ENCODE measurements at places on chromosomes 2 and 18.

DNA sequence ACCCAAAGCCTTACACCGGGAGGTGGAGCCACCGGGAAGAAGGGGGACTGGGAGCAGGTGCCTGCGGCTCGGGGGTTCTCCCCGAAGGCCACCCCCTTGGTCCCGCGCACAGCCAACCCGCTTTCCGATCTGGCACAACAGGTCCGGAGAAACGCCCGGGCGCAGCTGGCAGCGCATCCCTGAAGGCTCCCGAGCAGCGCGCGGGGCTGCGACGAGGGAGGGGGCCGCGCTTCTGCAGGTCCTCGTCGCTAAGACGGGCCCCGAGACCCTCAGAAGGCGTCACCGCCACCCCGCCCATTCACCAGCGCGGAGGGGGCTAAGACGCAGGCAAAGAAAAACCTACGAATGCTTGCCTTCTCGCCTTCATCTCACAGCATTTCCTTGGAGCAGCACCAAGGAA, 1.8 kb downstream of the CBLN2 start:
- DNase-seq, result no peak

DNA sequence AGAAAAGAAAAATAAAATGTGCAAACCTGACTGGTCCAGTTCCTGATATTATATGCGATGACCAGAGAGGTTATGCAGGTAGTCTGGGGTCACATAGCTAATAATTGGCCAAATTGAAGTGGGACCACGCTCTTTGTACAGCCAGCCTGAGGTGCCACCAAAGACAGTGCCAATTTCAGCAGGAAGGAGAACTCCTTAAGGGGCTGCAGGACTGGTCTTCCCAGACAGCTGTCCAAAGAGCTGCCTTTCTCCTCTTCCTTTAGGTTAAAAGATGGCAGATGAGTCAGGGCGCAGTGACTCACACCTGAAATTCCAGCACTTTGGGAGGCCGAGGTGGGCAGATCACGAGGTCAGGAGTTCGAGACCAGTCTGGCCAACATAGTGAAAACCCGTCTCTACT, 95.5 kb downstream of the ACKR3 start:
- DNase-seq, result no peak

DNA sequence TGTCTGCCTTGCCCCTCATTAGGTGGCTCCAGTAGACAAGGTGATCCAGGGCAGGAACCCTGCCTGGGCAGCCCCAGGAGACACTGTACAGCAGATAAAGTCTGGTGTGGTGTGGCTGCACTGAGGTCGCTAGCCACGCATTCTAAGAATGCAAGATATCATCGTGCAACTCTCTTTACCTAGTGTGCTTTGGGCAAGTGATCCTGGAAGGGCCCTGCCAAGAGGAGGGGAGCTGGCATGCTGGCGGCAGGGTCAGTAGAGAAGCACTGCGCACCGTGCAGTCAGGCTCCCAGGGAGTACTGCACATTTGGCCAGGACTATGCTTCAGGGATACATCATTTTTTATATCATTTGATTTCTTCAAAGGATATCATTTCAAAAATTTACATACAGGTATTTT, 195.3 kb upstream of the SMAD2 start:
- DNase-seq, result no peak

DNA sequence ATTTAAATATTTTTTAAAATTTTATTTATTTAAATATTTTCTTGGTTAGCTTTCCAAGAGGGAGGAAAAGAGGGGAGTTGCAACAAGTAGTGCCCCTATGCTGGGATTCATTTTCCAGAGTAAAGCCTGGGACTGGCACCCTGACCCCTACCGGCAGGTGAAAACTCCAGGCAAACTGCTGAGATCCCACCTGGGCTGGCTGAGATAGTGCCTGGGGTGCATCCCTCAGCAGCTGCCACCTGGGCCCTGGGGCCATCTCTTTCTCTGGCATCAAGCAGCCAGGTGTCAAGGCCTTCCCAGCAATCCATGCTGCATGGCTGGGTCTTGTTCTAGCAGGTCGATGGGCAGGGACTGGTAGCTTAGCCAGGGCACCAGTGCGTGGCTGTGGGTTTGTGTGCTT, 6.6 kb downstream of the SIX2 start:
- DNase-seq, result no peak

GRCh38 chr2:27225526-27225925, 8.4 kb downstream of the CAD start:
- no peak for DNase-seq

DNA sequence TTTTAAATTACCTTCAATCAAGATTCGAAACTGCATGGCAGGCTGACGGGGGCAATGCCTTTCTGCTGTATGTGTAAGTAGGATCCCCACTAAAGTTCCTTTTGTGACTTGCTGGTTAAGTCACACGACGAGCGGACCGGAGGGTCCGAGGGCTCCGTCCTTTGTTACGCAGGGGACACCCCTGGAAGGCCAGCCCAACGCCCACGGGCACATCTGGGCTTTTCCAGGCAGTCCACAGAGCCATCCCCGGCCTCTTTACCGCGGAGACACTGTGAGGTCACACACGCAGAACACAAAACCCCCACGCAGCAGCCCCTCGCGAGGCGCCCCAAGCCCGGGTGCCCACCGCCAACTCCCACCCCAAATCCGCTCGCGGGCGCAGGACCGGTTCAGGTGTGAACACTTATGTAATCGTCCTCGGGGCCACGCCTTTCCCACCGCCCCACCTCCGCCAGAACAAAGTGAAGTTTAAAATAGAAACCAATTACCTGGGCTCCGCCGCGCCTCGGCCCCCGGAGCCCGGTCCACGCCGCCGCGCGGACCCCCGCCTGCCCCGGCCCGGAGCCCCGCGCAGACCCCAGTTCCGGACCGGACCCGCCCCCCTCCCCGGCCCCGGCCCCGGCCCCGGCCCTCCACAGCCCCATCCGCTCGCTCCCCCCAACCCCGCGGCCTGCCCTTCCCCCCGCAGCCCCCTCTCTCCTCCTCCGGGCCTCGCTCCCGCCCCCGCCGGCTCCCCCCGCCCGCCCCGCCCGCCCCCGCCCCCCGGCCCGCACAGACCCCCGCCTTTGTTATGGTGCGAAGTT, 4.2 kb downstream of the ZNF516 start:
- no peak for DNase-seq

GRCh38 chr2:226020176-226020575, 620.7 kb downstream of the NYAP2 start:
- DNase-seq, result no peak

- no peak for DNase-seq
Measured at GRCh38 chr2:184654945-184655344, 56.6 kb downstream of the ZNF804A start.

- no peak for DNase-seq
Measured at GRCh38 chr18:71725256-71725655, 818.9 kb downstream of the CBLN2 start.

DNA sequence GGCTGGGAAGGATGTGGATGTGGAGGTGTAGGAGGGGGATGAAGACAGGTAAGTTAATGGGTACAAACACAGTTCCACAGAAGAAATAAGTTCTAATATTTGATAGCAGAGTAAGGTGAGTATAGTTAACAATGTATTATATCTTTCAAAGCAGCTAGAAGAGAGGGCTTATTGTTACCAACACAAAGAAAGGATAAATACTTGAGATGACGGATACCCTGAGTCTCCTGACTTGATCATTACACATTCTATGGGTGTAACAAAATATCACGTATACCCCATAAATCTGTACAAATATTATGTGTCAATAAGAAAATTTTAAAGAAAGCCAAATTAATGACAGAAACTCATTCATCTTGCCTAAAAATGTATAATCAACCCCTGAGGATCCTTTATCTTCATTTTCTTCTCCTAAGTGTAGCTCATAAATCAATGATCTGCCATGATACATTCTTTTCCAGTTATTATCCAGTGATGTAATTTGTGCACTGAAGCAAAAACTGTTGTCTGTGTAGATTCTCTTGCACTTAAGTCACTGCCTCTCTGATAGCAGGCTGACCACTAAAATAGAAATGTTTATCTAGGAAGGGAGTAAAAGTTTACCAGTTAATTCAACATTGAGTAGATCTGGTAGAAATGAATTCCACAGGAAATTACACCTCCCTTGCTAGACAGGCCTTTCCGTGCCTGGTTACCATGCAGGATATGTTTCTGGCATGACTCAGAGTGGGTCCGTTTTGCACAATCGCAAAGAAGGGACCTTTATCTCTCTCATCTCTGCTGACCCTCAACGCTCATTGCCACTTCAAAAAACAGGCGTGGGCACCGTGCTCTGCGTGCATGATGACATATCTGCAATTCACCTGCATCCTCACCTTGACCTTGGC, 249.7 kb upstream of the NCKAP5 start:
- peak; percentile 80 for DNase-seq

DNA sequence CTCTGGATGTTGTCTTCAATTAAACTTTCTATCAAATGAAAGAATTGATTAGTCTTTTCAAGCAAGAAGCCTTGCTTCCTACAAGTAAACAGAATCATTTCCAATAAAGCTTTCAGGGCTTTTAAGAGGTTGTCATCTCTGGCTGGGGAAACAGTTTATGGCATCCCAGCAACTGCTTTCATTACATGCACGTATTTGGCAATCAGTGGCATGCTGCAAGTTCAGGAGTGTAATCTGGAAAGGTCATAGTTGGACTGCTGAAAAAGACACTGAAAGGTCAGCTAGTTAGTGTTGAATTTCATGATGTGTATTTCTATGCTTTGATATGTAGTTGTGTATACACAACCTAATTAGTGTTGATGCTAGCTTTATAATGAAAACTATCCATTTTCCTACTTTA, 332.9 kb downstream of the DSC3 start:
- no peak for DNase-seq

DNA sequence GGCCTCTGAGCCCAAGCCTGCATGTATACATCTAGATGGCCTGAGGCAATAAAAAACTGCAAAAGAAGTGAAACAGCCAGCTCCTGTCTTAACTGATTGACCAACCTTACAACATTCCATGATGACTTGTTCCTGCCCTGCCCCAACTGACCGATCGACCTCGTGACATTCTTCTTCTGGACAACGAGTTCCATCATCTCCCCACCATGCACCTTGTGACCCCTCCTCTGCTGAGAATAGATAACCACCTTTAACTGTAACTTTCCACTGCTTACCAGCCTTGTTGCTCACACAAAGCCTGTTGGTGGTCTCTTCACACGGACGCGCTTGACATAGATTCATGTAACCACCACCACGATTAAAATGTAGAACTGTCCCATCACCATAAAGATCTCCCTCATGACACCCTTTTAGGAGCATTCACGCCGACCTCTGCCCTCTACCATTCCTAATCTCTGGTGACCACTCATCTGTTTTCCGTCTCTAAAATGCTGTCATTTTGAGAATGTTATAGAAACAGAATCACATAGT, 120.1 kb upstream of the REV1 start:
- no peak for DNase-seq

DNA sequence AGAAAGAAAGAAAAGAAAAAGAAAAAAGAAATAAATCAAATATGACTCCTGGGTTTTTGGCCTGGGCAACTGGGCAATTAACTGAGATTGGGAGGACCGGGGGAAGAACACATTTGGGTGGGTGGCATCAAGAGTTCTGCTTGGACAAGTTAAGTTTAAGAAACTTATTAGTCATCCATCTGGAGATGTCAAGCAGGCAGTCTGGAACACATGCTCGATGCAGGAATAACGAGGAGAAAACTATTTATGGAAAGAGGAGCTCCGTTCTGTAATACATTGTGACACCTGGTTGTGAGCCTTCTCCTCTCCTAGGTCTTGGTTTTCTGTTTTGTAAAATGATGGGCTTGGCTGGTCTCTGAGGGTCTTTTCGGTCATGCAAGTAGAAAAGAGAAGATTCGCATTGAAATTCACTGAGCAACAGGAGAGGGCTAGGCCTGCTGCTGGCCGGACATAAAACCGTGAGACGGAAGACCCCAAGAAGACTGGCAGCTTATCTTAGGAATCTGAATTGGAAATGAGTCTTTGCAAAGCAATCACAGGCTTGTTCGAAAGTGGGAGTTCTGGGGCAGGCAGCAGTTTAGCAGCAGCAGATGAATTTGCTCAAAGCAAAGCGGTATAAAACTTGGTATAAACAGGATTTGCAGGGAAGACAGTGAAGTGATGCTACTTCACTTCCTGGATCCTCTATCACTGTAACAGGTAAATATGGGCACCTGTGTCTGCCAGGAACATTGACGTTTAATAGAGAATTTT, 51.4 kb downstream of the E2F6 start:
- DNase-seq, result no peak

DNA sequence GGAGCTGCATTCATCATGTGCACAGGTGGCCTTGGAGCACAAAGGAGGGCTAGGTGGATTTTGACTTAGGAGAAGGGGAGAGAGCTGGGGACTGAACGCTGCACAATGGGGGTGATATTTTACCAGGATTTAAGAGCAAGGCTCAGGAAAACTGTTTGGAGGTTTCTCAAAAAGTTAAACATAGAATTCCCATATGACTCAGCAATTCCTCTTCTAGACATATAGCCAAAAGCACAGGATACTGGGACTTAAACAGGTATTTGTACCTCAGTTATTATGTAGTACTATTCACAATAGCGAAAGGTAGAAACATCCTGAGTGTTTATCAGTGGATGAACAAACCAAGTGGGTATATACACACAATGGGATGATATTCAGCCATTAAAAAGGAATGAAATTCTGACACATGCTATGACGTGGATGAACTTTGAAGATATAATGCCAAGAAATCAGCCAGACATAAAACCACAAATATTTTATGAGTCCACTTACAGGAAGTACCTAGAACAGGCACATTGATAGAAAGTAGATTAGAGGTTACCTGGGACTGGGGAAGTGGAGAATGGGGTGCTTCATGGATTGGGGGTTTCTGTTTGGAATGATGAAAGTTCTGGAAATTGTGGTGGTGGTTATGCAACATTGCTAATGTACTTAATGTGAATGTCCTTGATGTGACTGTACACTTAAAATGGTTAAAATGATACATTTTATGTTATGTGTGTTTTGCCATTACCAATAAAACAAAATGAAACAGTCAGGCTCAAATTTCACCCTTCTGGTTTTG, 216.9 kb downstream of the HAUS1 start:
- peak; percentile 23 for DNase-seq

DNA sequence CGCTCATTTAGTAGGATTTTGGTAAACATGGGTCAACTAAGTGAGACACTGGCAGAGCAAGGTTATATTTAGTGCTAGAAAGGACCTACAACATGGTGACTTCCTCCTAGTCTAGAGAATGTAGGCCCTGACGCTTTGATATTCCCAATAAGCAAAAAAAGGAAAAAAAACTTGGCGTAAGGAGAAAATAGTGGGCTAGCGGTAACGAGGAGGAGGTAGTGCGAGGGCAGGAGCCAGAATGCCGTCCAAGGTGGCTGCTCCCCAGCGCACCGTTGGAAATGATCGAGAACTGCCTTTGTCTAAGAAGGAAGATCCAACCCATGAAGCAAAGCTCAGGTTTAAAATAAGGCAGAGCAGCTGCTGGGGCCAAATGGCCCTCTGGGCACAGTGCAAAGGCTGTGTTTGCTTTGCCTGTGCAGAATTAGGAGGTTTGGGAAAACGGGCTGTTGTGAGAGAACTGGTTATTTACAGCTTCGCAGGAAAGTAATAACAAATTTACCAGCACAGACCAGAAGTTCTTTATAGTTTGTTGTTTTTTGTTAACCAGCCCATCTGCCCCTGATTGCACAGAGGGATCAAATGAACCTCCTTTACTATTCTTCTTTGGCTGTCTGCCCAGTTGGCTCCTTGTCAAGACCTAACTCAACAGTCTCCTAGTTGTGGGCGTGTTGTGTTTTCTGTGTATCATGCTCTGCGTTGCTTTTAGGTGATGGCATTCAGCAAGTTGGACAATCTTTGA, 86.6 kb downstream of the ITGB1BP1 start:
- DNase-seq, result peak; percentile 66

- DNase-seq, result peak; percentile 60
Measured at GRCh38 chr2:86035883-86036668, 69.6 kb downstream of the POLR1A start.
